Cardiac septum (tissue), 1 donor: ENCODE measurements at places on chromosomes 13 and 19. TPM values are rescaled to one million over a fixed set of nuclear protein-coding genes. Genes with fewer than 3 reads are reported as not detected.

- DNase-seq, result no peak
Observed at GRCh38 chr13:32409561-32410421, 18.1 kb downstream of the N4BP2L1 start.

DNA sequence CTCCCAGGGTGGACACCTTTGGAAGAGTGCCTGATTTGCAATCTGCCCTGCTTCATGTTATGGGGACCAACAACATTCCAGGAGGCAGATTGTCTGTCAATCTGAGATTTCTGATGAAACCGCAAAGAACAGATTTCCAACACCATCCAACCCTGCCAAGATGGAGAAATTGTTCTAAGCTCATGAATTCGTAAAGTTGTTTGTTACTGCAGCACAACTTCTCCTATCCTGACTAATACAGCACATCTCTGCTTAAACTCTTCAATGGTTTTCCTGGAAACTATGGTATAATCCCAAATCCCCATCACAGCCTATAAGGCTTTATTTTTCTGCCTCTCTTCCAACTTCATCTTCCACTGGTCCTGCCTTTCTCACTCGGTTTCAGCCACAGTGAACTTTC, 210.3 kb upstream of the TSHZ3 start:
- DNase-seq, result no peak

Gene SLC17A7
- total RNA-seq, result 1.6 TPM

DNA sequence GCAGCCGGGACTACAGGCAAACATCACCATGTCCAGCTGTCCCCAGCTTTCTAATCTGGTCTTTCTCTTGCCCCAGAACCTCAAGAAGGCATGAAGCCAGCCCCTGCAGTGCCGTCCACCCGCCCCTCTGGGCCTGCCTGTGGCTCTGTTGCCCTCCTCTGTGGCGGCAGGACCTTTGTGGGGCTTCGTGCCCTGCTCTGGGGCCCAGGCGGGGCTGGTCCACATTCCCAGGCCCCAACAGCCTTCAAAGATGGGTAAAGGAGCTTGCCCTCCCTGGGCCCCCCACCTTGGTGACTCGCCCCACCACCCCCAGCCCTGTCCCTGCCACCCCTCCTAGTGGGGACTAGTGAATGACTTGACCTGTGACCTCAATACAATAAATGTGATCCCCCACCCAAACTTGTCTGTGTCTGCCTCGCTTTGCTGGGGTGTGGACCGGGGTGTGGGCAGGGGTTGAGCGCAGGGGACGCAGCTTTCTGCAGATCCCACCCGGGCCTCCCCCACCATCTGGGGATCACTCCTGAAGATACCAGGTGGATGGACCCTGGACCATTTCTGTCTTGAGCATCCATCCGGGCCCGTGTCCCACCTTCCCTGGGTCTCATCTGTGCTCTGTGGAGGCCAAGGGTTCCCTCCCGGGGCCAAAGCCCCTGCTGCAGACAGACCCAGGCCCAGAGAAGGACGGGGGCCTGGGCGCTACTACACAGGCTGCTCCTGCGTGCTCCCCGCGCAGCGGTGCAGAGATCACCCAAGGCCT, 15.3 kb downstream of the PRKCSH start:
- no peak for DNase-seq

GRCh38 chr13:35554972-35555623, 78.6 kb upstream of the MAB21L1 start:
- no peak for DNase-seq
